ENCODE measurements at places on chromosomes 12 and 14. TPM values are rescaled to one million over a fixed set of nuclear protein-coding genes. Genes with fewer than 3 reads are reported as not detected.

SLC10A1 gene
- not detected for total RNA-seq

KRT74 gene
- not detected for total RNA-seq

GRIP1 gene
- 13.5 TPM for total RNA-seq

STYX gene
- 26.1 TPM for total RNA-seq

ADGRD1 gene
- 40.6 TPM for total RNA-seq

NTN4 gene
- 38.0 TPM for total RNA-seq

SPTB gene
- total RNA-seq: 0.62 TPM

FICD gene
- 5.5 TPM for total RNA-seq

MYF6 gene
- not detected for total RNA-seq

DLST gene
- 84.8 TPM for total RNA-seq

NOS1 gene
- 1.2 TPM for total RNA-seq

COX8C gene
- not detected for total RNA-seq

RND1 gene
- 1.9 TPM for total RNA-seq

ZDHHC22 gene
- 0.12 TPM for total RNA-seq

B3GNT4 gene
- not detected for total RNA-seq

HCAR1 gene
- 0.08 TPM for total RNA-seq

MANSC4 gene
- total RNA-seq: not detected

TAS2R8 gene
- not detected for total RNA-seq

ERH gene
- 70.2 TPM for total RNA-seq

TRIP11 gene
- total RNA-seq: 41.2 TPM

PCED1B gene
- 1.7 TPM for total RNA-seq

NFYB gene
- 112 TPM for total RNA-seq

NPAS3 gene
- total RNA-seq: 2.0 TPM

ADAM20 gene
- total RNA-seq: 0.73 TPM

GLIPR1L1 gene
- not detected for total RNA-seq

KRT3 gene
- total RNA-seq: not detected

NINJ2 gene
- 9.0 TPM for total RNA-seq

BDKRB1 gene
- 1.2 TPM for total RNA-seq

GPRC5D gene
- not detected for total RNA-seq

ERBB3 gene
- total RNA-seq: 17.3 TPM

RPL10L gene
- total RNA-seq: not detected

SLC5A8 gene
- not detected for total RNA-seq

MAP1LC3B2 gene
- total RNA-seq: 1.8 TPM

RFX4 gene
- not detected for total RNA-seq

SPIC gene
- total RNA-seq: not detected

POTEG gene
- not detected for total RNA-seq

PPP4R4 gene
- total RNA-seq: 2.2 TPM

RIC8B gene
- 13.5 TPM for total RNA-seq

MYO1H gene
- total RNA-seq: not detected

DBX2 gene
- not detected for total RNA-seq

L3HYPDH gene
- total RNA-seq: 24.5 TPM

RAD9B gene
- 1.1 TPM for total RNA-seq

TPH2 gene
- total RNA-seq: not detected

RILPL1 gene
- 16.8 TPM for total RNA-seq

PPP1R1A gene
- total RNA-seq: 8.9 TPM

NID2 gene
- total RNA-seq: 69.5 TPM

DTD2 gene
- 28.5 TPM for total RNA-seq

NAV3 gene
- total RNA-seq: 6.5 TPM

NXPH4 gene
- not detected for total RNA-seq

RAN gene
- 139 TPM for total RNA-seq

TMEM132D gene
- not detected for total RNA-seq

SLC4A8 gene
- 0.74 TPM for total RNA-seq

TSHR gene
- not detected for total RNA-seq

Measured in gastroesophageal sphincter (tissue), 4 donors.